Stimulated activated naive CD4-positive, alpha-beta T cell (primary cell): ENCODE measurements at places on chromosomes 1 and 21.

GRCh38 chr1:43930168-43930948, 3.2 kb upstream of the ARTN start:
- DNase-seq = no peak

DNA sequence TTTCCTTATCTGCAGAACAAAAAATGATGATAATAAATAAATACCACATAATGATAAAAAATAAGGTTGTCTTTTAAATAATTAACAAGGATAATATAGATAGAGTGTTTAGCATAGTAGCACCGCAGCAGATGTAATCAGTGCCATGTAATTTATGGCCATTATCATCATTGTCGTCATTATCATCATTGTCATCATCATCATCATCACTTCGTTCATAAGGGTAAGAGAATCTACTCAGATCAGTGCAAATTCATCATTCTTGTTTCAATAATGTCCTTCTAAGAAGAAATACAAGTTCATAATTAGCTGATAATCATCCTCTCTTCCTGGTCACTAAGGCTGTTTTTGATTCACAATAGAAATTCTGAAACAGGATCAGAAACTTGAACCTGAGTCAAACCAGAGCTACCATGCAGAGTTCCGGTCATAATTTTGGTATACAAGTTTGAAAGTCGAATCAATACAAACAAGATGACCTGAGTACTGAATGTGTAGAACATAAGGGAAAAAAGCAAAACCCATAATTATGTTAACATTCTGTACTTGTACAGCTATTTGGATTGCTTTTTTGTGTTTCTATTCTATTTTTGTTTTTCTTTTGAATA, 172.0 kb downstream of the LRRC40 start:
- no peak for DNase-seq

DNA sequence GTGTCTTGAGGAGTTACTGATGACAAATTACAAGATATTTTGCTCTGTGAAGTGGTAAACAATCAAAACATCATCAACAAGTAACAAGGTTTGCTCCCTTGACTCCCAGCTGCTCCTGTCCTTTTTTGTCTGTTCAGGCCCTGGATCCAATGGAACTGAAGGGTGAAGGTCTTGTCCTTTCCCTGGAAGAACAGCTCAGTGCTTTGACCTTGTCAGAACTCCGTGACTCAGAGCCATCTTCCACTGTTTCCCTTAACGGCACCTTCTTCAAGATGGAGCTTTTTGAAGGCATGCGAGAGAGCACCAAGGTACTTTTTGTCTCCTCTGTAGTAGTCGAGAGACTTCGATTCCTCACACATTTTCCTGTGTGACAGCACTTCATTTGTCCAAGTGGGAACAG, 29.0 kb downstream of the TRIM45 start:
- no peak for DNase-seq

DNA sequence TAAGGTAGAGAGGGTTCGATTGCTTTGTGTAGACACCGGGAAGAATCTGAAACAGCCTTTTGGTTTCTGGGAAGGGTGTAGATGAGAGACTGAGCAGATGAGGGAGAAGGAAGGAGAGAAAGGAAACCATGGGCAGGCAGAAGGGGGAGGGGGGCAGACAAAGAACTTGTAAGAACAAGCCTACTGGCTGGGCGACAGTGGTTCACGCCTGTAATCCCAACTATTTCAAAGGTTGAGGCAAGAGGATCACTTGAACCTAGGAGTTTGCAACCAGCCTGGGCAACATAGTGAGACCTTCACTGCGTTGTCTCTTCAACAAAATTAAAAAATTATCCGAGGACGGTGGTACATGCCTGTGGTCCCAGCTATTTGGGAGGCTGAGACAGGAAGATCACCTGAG, 106.2 kb downstream of the TM2D1 start:
- no peak for DNase-seq

- no peak for DNase-seq
Measured at GRCh38 chr1:245079021-245079609, 75.7 kb upstream of the KIF26B start.

- DNase-seq = no peak
Measured at GRCh38 chr1:109664671-109665070, 3.2 kb upstream of the GSTM2 start.

- no peak for DNase-seq
Measured at GRCh38 chr1:236144446-236145150, 2.3 kb downstream of the GPR137B start.

DNA sequence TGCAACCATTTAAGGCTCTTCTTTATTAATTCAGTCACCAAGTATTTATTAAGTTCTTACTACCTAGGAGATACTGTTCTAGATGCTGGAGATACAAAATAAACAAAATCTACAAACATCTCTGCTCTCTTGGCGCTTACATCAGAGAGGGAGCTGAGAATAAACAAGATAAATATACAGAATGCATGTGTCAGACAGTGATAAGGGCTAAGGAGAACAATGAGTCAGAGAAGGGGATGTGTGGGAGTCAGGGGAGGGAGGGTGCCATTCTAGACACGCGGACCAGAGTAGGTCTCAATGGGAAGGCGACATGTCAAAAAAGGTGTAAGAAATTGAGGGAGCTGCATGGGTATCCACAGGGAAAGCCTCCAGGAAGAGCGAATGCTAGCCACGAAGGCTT, 393.2 kb downstream of the RWDD3 start:
- no peak for DNase-seq

DNA sequence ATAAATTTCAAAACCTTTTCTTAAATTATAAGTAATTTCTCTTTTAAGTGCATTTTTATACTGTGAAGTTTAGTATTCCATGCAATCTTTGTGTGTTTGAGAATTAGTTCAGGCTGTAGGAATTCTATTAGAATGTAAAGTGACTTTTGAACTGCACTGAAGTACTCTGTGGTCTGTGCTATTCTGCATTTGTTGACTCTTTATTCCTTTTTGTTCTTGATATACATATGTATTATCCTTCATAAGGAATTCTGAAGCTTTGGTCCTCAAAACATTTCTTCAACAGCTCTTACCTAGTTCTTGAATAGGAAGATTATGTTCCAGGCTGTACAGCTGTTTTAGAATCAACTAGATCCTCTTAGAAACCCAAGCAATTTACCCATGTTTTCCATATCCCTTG, 158.0 kb downstream of the HS2ST1 start:
- no peak for DNase-seq

DNA sequence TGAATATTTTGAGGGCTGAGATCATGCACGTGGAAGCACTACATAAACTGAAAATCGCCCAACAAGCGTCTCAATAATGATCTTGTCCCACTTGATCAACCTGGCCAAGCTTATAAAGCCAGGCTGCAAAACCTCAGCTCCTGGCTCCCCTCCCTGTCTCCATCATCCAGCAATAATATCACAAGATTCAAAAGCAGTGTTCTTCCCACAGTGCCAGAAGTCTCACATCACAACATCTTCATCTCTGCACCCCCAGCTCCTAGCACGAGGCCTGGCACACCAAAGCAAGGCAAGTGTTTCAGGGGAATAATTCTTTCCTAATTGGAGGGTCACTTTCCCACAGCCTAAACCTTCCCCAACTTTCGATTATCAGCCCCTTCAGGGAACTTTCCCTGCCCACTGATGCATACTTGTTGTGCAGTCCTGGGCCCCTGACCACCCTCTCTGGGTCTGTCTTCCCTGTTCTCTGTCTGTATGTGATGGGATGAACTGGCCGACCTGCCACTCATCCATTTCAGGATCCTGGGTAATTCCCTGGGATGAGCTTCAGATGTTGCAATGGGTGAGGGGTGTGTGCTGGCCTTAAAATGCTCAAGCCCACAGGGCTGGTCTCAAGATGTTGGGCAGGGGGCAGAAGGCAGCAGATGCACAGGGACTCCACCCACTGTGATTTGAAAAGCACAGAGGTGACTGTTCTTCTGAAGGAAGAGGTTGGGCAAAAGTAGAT, 129.0 kb downstream of the DMRTB1 start:
- no peak for DNase-seq

DNA sequence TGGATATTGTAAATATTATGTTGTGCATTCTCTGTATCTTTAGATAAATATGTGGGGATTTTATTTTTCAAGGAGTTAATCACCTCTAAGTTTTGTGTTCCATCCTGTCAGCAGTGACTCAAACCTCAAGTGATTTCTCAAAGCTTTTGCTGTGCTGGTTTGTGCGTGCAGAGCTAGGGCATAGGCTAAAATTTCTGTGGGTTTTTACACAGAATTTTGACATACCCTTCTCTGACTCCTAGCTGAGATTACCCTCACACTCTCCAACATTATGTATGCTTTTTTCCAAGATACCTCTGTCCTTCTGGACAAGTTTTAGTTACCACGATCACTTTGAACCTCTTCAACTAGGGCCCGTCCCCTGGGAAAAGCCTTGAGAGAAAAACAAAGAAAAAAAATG, 384.9 kb downstream of the NCAM2 start:
- DNase-seq = no peak

- DNase-seq = no peak
Measured at GRCh38 chr1:171645553-171646248, 6.8 kb downstream of the MYOC start.

DNA sequence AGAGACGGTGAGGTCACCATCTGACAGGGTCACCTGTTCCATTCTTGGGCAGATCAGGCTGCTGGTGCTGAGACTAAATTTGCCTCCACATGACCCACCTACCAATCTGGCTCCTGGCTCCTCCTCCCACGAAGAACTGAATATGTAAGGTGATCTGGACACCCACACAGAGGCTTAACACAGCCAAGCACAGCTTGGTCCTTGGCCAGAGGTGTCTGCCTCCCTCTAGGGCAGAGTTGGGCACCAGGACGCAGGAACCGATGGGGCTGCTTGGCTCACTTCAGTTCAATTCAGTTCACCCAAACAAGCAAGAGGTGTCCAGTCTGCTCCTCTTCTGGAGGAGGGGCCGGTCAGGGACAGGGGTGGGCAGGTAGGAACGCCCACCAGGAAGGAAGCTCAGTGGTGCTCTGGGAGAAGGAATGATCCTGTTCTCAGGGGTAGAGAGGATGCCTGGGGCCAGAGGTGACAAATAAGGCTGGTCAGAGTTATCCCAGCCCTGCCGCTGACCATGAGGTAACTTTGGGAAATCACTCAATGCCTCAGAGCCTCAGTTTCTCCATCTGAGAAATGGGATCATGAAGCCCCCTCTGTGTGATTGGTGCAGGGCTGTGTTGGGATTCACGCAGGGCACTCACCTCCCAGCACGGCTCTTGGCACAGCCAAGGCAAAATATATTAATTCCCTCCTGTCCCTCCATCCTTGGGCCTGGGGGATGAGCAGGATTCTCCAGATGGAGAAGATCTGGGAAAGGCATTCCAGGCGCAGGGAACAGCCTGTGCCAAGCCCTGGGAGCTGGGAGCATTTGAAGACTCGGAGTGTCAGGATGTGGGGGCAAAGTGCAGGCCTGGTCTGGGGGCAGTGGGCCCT, 284.5 kb downstream of the PTPRU start:
- no peak for DNase-seq

GRCh38 chr1:118650107-118650807, 337.9 kb downstream of the TBX15 start:
- no peak for DNase-seq

GRCh38 chr1:33802268-33802667, 61.6 kb upstream of the HMGB4 start:
- no peak for DNase-seq

- no peak for DNase-seq
Measured at GRCh38 chr1:185894791-185895190, 160.6 kb downstream of the HMCN1 start.
